ENCODE measurements at places on chromosomes 12 and 14.

- DNase-seq = no peak
Observed at GRCh38 chr14:49679271-49679670, 8.7 kb downstream of the POLE2 start.

- no peak for DNase-seq
Observed at GRCh38 chr12:58148405-58148804, 207.0 kb downstream of the ATP23 start.

- no peak for DNase-seq
Observed at GRCh38 chr12:65277994-65278575, 398 bp upstream of the MSRB3 start.

- DNase-seq = no peak
Observed at GRCh38 chr12:63952995-63953394, 108.5 kb downstream of the SRGAP1 start.

DNA sequence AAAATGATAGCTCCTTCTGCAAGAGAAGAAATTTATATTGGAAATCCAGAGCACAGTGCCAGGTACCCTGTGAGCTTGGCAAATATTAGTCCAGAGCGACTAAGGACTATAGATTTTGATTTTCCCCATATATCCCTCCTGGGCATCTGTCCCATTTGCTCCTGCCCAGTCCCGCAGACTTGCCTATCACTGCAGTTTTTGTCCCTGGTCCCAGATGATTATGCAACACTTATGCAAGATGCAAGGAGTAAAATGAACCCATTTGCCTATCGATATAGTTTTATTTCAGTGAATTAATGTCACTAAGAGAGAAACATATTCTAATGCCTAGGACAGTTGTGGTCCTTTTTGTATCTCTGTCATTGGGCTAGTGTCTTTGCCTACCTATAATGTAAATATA, 215.9 kb upstream of the BMP4 start:
- no peak for DNase-seq

DNA sequence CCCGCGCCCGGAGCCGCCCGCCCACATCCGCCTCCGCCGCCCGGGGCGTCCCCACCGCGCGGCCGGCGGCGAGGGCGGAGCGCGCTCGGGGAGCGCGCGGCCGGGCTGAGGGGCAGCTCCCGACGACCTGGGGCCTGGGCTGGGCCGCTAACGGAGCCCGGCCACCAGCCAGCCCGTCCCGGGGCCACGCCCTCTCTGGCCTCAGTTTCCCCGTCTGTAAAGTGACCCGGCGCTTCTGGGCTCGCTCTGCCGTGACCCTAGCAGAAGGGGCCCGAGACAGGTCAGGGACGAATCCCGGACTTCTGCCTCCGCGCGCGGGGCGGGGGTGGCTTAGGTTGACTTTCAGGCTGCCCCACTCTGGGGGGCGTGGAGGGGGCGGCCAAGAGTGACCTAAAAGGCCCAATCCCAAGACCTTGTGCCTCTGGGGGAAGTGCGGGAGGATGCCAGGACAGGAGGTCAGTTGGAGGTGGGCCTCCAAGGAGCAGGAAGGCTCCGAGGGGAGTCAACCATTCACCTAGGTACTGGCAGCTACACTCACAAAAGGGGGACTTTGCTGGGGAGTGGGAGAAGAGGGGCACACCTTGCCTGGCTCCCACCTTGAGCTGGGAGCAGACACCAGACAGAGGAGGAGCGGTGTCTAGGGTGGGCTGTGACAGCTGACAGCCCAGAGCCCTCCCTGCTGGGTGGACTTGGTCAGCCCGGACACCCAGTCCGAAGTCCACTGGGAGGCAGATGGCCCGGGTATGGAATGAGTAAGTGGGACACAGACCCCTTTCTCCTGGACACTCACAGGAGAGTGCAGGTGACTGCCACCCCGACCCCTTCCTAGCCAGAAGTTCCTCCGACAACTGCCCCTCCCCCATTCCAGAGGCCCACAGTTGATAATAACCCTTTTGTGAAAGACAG, 486 bp upstream of the AKT1 start:
- DNase-seq = peak; percentile 56

- DNase-seq = no peak
Observed at GRCh38 chr14:32075672-32076277, 1.3 kb upstream of the ARHGAP5 start.

GRCh38 chr12:846421-846820, 94.0 kb downstream of the WNK1 start:
- no peak for DNase-seq
